ENCODE measurements at places on chromosomes 1 and 21. TPM values are rescaled to one million over a fixed set of nuclear protein-coding genes. Genes with fewer than 3 reads are reported as not detected.

The LRRC3 gene
- total RNA-seq = 1.7 TPM

The SLC6A17 gene
- total RNA-seq = 0.37 TPM

DNA sequence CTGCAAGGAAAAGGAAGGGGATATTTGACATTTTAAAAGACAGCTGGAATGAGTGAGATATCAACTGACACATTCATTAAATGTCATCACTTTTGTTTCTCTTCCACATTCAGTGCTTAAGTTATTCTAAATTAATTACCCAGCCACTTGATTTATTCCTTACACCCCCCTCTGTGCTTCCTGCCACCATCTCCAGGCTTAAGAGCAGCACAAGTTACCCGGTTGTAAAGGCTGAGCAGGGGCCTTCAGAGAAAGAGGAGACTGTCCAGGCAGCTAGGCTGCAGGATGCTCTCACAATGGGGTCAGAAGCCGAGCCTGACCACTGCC lies 71.4 kb downstream of the SYT6 start:
- no peak for DNase-seq

DNA sequence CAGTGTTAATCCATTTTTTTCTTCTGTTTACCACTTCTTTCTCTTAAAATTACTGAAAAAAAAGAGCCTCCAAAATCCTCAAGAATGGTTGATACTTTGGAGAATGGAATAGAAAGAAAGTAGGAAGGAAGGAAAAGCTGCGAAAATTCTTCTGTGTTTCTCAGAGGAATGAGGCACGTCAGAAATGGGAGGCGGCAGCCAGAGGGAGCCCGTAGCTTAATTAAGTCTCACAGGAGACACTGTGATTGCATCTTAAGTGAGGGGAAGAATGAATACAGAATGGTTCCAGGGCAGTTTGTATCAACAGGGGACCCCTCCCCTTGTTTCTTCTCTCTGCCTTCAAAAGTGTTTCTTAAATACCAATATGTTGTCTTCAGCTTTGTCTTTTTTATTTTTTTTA lies 1099.5 kb downstream of the PLA2G4A start:
- DNase-seq = no peak

The A3GALT2 gene
- total RNA-seq = not detected

- no peak for DNase-seq
Measured at GRCh38 chr1:153711026-153711425, 16.8 kb upstream of the INTS3 start.

The C1orf105 gene
- not detected for total RNA-seq

DNA sequence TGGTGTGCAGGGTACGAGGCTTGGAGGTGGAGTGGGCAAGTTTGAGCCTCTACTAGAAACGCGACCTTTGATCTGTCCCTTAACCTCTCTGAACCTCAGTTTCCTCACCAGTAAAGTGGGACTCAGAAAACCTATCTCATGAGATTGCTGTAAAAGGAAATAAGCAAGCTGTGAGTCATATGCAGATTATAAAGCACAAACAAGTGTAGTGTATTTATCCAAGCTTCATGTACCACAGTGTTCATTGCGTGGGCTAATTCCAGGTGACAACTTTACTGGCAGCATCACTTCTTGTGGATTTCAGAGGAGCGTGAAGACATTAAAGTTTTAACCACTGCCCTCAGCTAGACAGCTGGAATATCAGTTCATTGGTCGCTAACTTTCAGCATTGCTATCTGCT lies 44.4 kb downstream of the ZNF697 start:
- no peak for DNase-seq

GRCh38 chr1:2594001-2594640 lies 7.5 kb downstream of the PRXL2B start:
- peak; percentile 90 for DNase-seq

DNA sequence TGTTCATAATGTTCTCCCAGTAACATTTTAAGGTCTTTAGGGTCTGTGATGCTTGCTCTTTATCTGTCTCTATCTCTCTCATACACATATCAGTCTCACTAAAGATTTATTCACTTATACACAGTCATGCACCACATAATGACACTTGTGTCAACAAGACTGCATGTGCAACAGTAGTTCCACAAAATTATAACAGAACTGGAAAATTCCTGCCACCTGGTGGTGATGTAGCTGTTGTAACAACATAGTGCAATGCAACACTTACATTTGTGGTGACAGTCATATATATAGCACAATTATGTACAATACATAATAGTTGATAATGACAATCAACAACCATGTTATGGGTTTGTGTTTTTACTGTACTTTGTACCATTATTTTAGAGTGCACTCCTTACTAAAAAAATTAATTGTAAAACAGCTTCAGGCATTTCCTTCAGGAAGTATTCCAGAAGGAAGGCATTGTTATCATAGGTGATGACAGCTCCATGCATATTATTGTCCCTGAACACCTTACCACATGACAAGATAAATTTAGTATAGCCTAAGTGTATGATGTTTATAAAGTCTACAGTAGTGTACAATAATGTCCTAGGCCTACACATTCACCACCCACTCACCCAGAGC lies 8.1 kb downstream of the TDRD5 start:
- peak; percentile 74 for DNase-seq

GRCh38 chr1:110600716-110601115 lies 5.4 kb downstream of the KCNA2 start:
- DNase-seq = no peak

GRCh38 chr1:13588946-13589796 lies 5.5 kb downstream of the PDPN start:
- DNase-seq = no peak

DNA sequence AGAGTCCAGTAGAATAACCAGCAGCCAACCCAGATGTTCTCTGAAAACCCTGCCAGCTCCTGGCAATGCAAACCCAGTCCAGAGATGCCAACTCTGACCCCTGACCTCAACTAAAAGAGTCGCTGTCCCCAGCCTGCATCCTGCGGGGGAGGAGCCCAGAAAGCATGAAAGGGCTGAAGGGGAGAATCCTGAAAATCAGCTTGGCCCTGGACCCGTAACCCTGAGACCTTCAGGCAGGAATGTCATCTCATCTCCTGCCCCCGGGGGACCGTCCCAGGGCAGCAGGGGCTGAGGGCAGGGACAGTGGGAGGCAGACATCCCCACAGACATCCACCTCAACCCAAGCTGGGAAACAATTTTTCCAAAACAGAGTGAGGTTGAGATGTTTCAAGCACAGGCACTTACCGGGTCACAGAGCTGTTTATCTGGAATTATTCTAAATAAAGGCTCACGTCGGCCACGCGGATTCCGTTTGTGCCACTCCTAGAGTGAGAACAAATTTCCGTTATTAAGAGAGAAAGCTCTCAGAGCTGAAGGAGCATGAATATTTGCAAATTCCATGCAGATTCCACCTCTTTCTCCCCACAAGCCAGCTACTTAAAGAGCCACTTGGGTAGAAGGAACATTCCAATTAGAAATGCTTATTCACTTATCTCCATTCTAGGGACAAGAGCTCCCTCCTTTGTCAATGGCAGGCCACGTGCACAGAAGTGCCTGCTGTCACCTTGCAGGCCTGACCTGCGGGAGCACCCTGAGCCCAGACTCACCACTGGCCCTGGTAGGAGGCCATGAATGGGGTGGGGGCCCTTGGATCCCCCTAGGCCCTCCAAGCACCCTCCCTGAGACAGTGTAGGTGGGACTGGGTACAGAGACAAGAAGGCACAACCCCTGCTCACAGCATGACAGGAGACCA lies 240.1 kb downstream of the NPHP4 start:
- no peak for DNase-seq

The RSPH1 gene
- not detected for total RNA-seq

DNA sequence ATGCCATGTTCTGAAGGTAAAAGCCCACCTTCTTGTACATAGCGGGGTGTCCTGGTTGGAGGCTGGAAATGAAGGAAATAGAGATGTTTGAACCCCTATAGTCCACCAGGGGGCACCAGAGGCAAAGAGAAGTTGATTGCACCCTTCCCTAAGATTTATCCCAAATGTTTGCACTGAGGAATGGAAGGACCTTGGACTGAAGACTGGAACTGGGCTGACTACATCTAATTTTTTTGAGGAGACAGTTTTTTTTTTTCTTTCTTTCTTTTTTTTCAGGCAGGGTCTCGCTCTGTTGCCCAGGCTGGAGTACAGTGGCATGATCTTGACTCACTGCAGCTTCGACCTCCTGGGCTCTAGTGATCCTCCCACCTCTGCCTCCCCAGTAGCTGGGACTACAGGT lies 55.3 kb upstream of the EIF4G3 start:
- DNase-seq = peak; percentile 59

The UBL4B gene
- total RNA-seq = not detected

DNA sequence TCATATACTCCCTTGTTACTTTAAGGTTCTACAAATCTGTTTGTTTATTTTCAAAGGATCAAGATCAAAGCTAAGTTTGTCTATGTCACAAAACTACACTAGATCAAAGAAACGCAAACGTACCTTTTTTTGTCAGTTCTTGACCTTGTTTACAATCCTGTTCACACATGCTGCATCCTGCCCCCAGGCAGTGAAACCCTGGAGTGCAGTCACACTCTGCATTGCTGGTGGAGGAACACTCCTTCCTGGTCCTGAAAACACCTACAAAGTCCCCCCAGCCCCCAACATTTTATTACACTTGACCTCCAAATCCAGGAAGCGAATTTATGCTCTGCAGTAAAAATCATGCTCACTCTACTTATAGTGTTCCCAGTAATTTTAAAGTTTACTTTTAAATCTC lies 2.6 kb downstream of the TNFRSF9 start:
- DNase-seq = no peak

DNA sequence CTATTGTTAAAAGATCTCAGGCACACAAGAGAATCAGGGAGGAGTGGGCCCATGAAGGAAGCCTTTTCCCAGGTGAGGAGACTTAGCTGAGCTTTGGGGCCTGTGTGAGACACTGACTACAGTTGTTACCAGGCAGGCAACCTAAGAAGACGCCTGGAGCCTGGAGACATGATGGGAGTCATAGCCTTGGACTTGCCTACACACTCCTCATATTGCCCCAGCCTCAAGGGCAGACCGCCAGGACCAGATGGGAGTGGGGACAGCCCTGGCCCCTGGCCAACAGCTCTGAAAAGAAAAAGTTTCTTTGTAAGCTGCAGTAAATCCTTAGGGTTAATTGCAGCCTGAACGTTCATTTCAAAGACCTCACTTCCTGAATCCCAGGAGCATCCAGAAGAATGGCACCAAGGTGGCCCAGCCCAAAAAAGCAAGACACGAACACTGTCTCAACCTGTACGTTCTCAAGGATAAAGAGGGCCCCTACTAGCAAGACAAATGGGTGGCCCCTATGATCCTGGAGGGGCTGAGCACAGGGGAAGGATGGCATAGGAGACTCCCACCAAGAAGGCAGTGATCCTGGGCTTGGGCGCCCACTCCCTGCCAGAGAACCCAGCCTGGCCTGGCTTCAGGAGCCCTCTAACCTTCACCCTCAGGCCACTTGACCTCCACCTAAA lies 33.2 kb upstream of the BTG2 start:
- DNase-seq = peak; percentile 60

DNA sequence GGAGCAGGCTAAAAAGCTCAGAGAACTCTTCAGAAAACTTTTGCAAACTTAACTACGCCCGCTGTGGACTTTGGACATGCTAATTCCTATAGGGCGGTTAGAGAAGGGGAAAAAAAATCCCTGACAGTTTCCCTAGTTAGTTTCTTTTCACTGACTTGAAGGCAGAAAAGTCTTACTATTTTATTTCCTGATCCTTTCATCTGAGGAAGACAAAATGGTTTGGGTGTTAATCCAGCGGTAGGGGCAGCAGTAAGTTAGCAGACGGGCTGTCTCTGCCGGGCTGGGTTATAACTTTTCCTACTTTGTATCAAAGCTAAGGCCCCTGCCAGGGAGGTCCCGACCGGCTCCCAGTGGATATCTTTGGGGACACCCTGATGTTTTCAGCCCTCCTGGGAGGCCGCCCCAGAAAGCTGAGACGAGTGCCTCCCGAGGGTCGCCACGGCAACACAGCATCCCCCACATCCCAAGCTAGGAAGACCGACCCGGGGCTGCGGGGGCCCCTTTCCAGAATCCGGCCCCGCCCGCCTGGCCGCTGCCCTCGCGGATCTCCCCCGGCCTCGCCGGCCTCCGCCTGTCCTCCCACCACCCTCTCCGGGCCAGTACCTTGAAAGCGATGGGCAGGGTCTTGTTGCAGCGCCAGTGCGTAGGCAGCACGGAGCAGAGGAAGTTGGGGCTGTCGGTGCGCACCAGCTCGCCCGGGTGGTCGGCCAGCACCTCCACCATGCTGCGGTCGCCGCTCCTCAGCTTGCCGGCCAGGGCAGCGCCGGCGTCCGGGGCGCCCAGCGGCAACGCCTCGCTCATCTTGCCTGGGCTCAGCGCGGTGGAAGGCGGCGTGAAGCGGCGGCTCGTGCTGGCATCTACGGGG lies 162.6 kb downstream of the RUNX1 start:
- peak; percentile 82 for DNase-seq

The SLAMF8 gene
- total RNA-seq = not detected

The TMIGD3 gene
- 7.6 TPM for total RNA-seq

The COL18A1 gene
- 58.6 TPM for total RNA-seq
